ENCODE measurements at places on chromosomes 11 and 22.

GRCh38 chr11:396948-397548, 3.0 kb downstream of the PKP3 start:
- DNase-seq, result no peak

DNA sequence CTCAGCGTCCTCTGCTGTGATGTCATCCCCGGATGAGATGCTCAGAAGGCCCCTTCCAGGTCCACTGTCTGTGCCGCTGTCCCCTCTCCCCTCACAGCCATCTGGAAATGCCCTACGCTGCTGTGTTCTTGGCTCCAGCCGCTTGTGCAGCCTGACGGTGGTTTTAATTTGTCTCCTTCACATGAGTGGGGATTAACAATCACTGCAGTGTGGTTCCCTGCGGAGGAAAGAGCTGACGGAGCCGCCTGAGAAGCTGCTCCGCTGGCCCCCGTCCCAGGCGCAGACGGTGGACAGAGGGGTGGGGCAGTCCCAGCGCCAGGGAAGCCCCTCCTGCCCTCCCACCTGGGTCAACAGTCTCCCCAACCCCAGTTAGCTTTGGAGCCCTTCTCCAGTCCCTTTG, 67.5 kb upstream of the PHF21B start:
- DNase-seq, result no peak

DNA sequence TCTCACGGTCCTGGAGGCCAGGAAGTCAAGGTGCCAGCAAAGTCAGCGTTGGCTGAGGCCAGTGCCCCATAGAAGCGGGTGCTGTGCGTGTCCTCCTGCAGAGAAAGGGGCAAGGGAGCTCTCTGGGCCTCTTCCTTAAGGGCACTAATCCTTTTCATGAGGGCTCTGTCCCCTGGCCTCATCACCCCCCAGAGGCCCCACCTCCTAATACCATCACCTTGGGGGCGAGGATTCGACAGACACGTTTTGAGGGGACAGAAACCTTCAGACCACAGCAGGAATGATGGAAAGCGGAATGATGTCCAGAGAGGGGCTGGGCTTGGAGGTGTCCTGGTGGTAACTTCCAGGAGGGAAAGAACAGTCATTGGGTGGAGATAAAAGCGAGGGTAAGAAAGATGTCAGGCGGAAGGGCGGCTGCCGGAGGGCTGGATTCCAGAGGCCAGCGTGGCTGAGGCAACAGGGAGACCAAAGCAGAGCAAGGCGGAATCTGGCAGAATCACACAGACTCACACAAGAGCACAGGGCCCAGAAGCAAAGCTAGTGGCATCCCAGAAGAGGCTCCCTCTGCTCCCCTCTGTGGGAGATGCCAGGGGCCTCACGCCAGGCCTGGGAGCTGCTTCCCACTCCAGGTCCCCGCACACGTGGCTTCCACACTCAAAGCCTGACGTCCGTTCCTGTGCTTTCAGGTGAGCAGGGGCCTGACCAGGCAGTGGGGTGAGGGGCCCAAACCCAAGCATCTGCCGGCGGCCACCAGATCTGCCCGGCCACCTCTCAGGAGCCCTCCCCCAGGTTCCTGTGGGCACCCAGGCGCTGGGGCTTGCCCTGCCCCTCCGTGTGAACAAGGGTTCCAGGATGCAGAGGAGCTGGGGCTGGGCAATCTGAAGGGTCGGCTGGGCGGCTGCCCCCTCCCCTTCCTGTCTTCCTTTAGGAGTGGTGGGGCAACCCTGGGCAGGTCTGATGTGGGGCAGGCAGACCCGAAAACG, 784.5 kb downstream of the BRD1 start:
- DNase-seq, result no peak

DNA sequence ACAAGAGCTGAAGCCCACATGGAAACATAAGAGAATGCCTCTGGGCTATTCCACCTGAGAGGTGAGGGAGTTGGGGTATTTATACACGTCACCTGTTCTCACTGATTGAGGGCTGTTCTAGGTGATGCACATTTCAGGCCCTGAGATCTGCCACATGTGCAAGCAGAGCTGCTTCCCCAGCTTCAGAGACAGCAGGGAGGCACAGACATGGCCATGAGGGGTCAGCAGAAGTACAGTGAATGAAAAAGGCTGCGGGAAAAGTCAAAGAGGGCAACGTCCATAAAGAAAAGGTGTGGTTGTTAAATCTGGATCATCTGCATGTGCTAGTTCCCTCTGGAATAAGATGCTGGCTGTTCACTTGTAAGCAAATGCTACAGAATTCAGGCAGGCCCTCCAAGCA, 75.4 kb downstream of the GAB4 start:
- DNase-seq, result no peak

GRCh38 chr11:13278609-13279486, 1.3 kb downstream of the BMAL1 start:
- DNase-seq, result no peak

DNA sequence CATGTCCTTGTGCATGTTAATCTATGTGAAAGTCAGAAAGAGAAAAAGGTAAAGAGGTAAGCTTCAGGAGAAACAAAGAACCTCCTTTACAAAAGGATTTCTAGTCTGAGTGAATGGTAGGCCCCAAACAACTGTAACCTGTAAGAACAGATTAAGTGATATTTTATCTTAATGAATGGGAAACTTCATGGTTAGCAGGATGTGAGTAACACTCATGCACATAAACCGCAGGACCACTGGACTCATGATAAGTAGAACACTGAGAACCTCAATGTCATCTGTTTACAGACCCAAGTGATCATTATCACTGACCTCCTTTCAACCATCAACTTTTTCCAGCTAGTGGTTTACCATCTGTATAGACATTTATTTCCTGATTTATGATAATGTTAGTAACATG, 19.9 kb downstream of the OR8G5 start:
- no peak for DNase-seq

DNA sequence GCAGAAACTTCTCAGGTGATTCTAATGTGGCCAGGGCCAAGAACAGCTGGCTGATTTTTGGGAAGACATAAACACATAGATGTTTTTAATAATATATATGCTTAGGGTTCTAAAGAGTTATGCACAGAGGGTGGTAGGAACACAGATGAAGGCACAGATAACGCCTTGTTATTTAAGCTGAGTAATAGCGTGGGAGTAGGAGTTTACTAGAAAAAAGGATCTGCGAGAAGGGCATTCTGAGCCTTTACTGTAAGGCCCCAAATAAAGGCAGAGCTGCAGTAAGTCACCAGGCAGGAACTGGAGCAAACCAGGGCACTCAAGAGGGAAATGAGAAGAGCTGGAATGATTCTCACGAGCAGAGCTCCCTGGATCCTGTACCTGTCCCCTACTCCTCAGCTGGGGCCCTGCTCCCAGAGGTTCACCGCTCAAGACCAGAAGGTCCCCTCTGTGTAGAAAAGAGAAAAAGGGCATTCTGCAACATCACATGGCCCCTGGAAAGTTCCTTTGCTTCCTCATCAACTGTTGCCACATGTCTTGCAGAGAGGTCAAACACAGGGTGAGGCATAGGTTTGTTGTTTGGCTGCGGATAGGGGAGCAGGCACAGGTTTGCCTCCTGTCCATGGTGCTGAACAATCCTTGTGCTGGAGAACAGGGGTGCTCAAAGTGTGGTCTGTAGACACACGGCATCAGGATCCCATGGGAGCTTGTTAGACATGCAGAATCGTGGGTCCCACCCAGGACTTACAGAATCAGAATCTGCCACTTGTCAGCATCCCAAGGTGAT, 125.7 kb downstream of the TENM4 start:
- no peak for DNase-seq

- DNase-seq, result no peak
Measured at GRCh38 chr11:98107736-98108135, 913.0 kb upstream of the CNTN5 start.

GRCh38 chr22:30402028-30402765, 5.4 kb downstream of the SEC14L2 start:
- DNase-seq, result no peak

DNA sequence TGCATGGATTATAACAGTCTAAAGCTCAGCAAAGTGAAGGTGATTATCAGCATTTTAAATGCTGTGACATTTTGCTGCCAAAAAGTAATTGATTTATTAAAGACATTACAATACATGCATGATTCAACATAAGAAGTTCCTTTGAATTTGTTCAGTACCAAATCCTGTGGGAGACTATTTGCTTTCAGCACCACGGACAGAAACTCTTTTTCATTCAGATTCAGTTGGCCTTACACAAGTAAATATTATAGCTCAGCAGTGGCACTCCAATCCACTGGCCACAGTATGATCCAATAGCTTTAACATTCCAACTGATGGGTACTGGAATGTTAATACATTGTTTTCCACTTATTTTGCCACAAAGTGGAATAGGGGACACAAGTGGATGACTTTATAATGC, 806.7 kb downstream of the NTM start:
- no peak for DNase-seq

- DNase-seq, result no peak
Measured at GRCh38 chr11:13030857-13031256, 21.7 kb downstream of the RASSF10 start.

- no peak for DNase-seq
Measured at GRCh38 chr11:83572581-83573496, 286.7 kb upstream of the CCDC90B start.

DNA sequence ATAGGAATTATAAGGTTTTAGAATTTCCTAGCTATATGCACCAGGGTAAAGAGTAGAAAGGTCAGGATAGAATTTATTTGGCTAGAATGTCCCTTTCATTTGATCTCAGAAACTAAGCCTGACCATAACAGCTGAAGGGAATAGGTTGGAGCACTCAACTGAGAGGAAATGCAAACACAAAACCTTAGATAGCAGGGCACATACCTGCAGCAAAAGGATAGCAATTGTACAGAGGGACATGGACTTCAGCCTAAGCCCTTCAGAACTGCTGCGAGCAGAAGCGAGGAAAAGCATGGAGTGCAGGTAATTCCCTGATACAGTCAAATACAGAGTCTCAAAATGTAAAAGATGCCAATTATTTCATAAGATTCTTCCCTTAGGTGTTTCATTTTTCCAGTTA, 211.0 kb upstream of the DDI1 start:
- DNase-seq, result no peak

- DNase-seq, result no peak
Measured at GRCh38 chr22:20578707-20579106, 71.3 kb downstream of the MED15 start.

DNA sequence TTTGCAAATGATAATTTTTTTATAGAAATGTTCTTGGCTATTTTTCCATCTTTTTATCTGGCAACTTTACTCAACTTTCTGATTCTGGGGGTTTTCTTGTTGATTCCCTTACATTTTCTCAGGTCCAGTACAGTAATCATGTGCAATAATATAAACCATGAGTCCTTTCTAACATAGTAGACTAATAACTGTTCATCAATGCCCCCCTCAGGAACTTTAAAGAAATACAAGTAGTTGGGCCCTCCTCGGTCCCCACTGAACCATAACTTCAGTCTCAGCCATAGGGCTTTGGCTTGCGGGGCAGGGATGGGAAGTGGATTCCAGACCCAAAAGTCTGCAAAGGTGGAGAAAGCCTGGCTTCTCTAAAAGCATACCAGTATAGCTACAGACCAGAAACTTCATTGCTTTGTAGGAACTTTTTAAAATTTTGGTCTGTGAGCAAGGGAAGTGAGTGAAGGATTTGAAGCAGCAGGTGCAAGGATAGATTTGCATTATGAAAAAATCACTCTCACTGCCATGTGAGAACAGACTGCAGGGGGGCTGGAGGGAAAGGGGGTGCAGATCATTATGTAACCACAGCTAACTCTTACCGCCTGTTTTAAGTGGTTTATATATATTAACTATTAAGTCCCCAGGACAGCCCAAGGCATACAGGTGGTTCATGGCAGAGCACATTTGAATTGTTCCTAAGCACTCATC, 10.4 kb upstream of the TUB start:
- no peak for DNase-seq

GRCh38 chr11:70505761-70506657, 107.7 kb downstream of the CTTN start:
- DNase-seq, result no peak

GRCh38 chr11:58330861-58331260, 28.0 kb downstream of the OR5B17 start:
- no peak for DNase-seq

DNA sequence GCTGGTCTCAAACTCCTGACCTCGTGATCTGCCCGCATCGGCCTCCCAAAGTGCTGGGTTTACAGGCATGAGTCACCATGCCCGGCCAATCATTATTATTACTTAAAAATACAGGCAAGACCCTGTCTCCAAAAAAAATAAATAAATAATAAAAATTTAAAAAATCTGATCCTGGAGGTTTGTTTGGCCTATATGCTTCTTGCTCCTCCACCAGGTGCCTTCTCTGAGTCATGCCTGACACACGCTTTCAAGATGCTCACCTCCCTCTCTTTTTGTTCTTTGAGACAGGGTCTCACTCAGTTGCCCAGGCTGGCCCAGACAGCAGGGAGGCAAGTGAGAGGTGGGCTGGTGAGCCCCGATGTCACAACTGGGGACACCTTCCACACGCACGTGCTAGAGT, 13.5 kb downstream of the ZC3H7B start:
- no peak for DNase-seq

GRCh38 chr11:109668973-109669634, 247.1 kb downstream of the C11orf87 start:
- no peak for DNase-seq
